Fibroblast of mammary gland (primary cell): ENCODE measurements at places on chromosomes 12 and 14.

GRCh38 chr14:93207468-93208308, 632 bp downstream of the UBR7 start:
- peak; percentile 69 for DNase-seq

DNA sequence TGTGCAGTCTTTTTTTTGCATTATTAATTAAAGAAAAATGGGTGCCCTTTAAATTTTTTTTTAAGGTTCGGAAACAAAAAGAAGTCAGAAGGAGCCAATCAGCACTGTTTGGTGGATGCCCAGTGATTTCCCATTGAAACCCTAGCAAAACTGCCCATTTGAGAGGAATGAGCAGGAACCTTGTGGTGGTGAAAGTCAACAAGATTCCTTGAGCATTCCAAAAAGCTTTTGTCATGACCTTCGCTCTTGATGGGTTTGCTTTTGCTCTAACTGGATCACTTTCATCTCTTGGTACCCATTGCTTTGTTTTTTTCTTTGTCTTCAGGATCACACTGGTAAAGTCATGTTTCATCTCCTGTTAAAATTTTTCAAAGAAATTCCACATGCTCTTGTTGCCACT, 54.1 kb downstream of the ADIPOR2 start:
- no peak for DNase-seq

- no peak for DNase-seq
Observed at GRCh38 chr14:73744874-73745529, 30.8 kb upstream of the PNMA1 start.

DNA sequence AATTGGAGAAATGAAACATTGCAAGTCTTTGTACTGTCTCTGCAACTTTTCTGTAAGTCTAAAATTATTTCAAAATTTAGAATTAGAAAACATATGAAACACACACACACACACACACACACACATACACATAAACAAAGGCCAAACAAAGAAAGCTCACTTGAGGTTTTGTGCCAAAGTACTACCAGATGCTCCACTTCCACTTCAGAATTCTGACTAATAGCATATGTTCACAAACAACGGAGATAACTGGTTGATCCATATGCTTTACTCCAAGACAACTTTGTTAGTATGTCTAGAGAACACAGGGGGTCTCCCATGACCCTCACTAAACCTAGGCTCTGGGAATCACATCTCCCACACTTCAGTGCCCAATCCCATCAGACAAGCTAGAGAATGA, 133.8 kb upstream of the CLEC14A start:
- DNase-seq, result peak; percentile 85

GRCh38 chr14:56185992-56186391, 67.8 kb downstream of the PELI2 start:
- no peak for DNase-seq

GRCh38 chr14:55277972-55278740, 6.9 kb downstream of the FBXO34 start:
- no peak for DNase-seq

DNA sequence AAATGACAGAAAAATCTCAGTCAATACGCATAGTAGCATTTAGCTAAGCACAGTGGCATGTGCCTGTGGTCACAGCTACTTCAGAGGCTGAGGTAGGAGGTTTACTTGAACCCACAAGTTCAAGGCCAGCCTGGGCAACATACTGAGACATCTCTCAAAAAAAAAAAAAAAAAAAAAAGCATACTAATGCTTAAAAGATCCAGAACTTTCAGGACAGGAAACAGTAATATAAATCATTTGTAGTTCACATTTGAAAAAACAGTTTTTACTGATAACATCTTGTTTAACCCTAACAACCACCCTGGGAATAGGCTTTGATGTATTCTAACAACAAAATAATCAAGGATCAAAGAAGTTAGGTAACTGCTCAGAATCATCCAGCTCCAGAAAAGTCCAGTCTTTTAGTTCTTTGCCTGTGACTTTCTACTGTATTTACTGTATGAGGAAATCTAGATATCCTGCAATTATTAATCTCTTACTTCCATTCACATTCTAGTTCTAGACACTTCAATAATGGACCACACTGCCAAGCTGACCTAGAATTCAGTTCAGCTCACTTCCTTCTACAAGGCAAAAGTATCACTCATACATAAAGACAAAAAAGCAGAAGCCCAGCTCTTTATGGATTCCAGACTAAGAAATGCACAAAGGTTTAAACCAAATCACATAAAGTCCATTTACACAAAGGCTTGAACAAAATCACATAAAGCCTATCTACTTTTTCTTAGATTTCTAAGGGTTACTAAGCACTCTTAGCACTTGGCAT, 28.5 kb downstream of the PAWR start:
- no peak for DNase-seq

DNA sequence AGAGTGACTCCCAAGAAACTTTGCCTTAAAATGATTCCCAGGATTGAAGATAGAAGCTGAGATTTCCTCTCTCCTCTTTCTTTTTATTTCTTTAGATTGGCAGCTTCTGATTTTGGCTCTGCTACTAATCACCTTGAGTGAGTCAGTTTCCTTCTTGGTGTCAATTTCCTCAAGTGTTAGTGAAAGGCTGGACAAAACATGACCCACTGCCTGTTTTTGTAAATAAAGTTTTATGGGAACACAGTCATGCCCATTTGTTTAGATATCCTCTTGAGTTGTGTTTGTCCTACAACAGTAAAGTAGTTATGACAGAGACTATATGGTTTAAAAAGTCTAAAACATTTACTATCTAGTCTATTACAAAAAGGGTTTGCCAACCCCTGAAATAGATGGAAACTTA, 227.2 kb upstream of the TBX3 start:
- DNase-seq, result no peak

DNA sequence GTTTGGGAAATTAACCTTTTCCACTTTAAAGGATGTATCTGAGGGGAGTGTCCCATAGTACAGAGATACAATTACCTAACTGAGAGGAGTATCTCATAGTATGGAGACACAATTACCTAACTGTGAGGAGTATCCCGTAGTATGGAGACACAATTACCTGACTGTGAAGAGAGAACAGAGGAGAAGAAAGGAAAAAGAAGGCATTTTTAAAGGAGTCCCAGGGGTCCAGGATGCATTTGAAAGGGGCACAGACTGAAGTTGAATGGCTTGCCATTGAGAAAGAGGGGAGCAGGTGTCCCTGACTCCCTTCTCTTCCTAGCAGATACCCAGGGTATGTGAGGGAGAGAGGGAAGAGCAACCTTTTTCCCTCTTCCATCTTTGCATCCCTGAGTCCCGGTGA, 17.9 kb downstream of the KLRF2 start:
- no peak for DNase-seq

DNA sequence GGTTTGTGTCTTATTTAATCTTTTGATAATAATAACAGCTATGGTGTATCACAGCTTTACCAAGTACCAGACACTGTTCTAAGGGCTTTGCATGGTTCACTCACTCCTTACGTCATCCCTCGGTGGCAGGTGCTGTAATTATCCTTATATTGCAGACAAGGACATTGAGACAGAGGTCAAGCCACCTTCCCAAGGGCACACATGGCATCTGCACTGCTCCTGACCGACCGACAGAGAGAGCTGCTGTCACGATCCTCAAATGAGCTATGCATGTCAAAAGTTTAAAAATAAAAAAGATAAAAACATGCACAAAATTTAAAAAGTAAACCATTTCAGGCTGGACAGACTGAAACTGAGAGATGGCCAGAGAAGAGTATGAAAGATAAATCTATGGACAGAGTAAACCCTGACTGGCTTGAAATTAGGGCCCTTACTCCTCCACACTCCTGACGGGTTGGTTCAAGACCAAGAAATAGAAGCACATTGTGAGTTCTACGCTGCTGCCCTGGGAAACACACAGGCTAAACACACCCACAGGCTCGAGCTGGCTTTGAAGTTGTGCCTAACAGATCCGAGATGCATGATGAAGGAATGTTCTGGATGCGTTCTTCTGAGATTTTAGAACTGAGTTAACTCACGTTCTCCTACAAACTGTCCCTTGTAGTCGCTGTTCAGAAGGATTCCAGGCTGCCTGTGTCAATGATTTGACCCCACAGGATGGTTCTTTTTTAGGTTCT, 268.7 kb downstream of the ZFP36L1 start:
- peak; percentile 84 for DNase-seq

- no peak for DNase-seq
Observed at GRCh38 chr14:54106661-54107377, 150.2 kb upstream of the BMP4 start.

DNA sequence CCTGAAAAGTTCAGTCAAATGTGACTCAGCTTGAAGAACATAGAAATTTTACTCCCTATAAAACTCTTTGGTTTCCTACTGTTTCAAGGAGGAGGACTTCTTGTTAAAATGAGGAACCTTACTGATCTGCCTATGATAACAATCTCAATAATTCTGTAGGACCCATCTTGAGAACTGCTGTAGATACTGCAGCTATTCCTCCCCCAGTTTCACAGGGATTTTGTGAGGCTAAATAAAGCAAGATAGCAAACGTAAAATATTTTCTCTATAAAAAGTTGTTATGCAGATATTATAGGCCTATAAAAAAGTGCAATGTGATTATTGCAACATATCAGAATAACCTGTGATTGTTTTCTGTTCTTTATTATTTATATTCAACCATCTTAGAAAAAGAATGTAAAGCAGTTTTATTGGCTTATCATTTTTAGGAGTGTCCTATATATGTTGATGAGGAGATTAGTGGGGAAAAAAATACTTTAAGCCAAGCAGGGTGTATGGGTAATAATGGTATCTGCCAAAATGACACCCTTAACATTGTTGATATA, 12.1 kb downstream of the CLEC14A start:
- no peak for DNase-seq

DNA sequence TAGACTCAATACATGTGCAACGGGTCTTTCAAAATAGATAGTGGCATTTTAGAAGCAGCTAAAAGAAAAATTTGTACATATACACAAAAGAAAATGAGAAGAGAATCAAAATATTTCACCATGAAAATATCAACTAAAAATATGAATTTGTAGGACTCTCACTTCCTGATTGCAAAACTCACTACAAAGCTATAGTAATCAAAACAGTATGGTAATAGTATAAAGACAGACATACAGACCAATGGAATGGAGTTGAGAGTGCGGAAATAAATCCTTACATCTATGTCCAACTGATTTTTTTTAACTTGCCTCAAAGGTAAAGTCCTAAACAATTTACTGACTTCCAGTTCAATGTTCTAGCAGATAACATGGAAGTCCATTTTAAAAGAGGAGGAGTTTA, 13.1 kb downstream of the C2CD5 start:
- no peak for DNase-seq

DNA sequence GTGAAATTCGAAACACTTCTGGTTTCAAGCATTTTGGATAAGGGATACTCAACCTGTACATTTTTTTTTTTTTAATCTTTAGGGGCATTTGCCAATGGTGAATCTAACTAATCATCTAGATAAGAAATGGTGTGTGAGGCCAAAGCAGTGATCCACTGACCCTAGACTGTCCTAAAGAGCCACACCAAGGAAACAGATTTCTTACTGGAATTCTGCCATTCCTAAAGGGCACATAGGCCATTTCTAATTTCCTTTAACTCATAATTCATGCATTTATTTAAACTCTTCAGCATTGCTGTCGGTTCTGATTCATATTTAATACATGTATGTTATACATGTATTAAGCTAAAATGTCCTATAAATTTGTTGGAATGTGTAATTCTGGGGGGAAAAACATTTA, 47.2 kb downstream of the FRS2 start:
- no peak for DNase-seq

DNA sequence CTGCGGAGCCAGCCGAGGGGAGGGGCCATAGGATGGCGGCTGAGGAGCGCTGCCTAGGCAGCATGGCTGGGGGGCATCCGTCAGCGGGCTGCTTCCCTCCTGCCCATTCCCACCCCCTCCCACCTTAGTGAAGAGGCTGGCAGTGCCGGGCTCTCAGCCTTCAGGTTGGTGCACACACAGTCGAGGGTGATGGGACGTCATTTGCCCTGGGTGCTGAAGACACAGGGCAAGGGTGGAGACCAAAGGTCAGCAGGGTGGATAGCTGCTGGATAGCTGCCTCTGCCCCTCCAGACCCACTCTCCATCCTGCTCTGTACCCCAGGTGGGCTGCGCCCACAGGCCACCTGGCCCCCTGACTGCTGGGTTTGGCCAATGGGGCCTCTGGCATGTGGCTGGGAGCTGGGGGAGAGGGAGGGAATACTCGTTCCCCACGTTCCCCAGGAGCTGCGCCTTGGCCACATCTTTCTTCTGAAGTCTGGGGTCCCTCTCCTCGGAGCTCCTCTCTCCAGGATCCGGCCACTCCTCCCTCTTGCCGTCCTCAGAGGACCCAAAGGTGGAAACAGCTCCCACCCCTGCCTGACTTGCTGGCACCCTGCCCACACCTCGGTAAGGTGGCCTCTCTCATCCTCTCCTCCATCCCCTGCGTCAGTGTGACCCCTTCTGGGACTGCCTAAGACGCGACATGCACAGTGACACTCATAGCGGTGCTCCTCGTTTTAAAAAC, 11.2 kb upstream of the CDC42BPB start:
- DNase-seq, result no peak

DNA sequence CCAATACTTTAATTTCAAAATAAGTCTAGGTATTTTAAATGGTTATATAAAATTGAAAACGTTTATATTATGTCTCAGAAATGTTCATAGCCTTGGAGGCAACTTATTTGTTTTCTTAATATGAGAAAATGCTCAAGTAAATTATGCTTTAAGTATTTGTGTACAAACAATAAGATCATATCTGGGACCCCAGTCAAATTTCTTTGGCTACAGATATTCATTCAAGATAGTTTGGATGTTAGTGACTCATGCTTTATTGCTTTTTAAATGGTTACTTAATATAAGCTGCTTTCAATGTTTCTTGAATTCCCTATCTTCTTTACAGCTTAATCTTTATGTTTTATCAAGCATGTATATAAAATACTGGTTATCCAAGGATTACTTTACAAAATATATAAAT, 291.3 kb downstream of the KCNC2 start:
- DNase-seq, result no peak

DNA sequence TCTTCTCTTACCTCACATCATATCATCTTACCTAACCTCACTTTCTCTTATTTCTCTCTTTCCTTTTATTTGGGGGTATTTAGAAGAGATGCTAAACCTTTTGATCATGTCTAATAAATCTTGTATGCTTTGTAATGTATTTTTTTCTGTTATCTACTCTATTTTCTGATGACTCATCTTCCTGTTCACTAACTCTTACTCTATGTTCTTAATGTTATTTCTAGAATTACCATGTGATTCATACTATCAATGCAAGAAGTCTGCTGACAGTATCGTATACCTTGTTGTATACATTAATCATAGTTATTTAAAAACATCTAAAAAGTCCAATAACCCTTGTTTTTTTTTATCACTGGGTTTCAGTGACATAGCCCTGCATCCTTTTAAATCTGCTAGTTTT, 62.3 kb downstream of the MGAT4C start:
- DNase-seq, result peak; percentile 32

DNA sequence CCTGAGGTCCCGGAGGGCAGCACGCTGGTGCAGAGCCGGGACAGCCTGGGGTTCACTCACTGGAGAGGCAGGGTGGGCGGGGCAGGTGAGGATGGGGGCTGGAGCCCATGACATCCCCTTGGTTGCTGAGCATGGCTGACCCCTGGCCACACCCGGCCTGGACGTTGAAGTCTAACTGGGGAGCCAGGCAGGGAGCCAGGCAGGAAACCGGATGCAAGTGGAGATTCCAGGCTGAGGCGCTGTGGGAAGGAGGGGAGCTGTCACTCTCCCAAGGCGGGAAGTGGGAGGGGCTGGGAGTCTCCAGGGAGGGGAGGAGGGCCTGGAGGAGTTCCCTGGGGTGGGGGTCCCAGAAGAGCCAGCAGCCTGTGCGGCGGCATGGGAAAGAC, 7.7 kb upstream of the INF2 start:
- peak; percentile 83 for DNase-seq
